ENCODE measurements at places on chromosomes 11 and 22.
A peak's percentile ranks its signal among the peaks of the same experiment; 100 is the strongest.

DNA sequence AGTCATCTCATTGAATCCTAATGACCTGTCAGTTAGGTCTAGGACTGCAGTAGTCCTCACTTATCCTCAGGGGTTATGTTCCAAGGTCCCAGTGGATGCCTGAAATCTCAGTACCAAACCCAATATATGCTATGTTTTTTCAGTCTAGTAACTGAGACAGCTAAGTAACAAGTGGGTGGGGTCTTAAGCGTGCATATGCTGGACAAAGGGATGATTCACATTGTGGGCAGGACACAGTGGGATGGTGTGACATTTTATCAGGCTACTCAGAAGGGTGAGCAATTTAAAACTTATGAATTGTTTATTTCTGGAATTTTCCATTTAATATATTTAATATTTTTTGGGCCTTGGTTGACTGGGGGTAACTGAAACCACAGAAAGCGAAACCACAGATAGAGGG is 29.0 kb downstream of the DDX10 start:
- DNase-seq, result no peak

- DNase-seq, result no peak
These were observed 122.5 kb downstream of the SERGEF start for GRCh38 chr11:17890325-17890724.

GRCh38 chr11:44593251-44593650 is 27.8 kb downstream of the CD82 start:
- no peak for DNase-seq

DNA sequence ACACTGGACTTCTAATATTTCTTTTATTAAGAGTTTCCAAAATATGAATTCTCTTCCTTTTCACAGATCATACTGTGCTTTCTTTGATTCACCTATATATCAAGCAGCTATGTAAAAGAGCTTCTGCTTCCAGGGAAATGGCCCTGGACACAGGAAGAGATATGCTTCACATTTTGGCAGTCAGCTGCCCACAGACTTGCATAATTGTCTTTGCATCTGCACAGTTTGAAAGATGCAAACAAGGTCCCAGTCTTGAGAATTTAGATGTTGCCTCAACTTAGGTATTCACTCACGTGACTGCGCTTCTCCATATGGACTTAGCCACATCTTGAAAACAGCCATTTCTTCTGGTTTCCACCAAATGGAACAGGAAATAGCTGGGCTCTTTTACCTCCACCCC is 92.3 kb upstream of the POU2AF2 start:
- no peak for DNase-seq

GRCh38 chr22:42786606-42787356 is 66.1 kb upstream of the A4GALT start:
- no peak for DNase-seq

DNA sequence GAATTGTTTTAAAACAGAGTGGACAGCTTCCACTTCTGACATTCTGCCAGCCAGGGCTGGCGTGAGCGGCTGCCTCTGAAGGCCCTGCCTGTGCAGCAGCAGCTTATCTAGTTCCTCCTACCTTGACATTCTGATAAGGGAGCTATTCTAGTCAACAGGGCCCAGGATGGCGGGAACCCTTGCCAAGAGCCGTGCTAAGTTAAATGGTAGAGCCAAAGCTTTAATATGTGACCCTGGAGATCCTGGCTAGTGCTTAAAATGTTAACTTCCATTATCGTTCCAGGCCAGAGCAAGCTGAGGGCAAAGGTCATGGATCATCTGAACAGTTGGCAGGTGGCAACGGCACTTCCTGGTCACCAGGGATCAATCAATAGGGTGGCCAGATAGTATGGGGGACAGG is 3.5 kb downstream of the KCNJ5 start:
- DNase-seq, result no peak

- no peak for DNase-seq
These were observed 21.7 kb downstream of the CAVIN3 start for GRCh38 chr11:6298605-6299004.

DNA sequence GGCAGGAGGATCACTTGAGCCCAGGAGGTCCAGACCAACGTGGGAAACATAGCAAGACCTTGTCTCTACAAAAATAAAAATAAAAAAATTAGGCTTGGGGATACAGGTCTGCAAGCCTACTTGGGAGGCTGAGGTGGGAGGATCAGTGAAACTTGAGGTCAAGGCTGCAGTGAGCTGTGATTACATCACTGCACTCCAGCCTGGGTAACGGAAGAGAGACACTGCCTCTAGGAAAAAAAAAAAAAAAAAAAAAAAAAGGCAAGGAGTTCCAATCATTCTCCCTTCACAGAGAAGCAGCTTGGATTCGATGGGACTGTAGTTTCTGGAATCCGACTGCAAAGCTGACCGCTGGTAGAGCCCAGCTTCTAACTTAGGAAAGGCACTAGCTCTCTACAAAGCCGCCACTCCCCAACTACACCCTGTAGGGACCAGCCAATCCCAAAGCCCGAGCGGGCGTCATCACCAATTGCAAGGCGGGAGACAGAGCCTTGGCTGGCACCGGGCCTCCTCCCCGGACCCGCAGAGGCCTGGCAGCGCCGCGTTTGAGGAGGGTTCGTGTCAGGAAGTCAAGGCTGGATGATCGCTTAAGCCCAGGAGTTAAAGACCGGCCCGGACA is 716 bp upstream of the DDB2 start:
- peak; percentile 65 for DNase-seq

DNA sequence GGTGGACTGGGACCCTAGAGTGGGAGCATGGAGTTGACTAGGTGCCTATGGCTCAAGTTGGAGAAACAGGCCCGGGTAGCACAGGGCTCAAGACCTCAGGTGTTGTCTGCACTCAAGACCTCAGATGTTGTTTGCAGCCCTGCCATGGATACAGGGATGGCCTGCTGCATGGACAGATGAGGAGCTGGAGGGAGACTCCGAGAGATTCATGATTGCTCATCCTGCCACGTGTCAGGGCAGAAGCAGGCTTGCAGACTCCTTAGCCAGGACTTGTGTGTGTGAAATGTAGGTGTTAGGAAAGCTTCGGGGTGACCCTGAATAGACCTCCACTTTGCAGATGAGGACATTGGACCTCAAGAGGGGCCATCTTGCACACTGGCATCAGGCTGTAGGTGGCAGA is 921 bp downstream of the CCDC116 start:
- no peak for DNase-seq

- no peak for DNase-seq
These were observed 2.6 kb downstream of the METTL15 start for GRCh38 chr11:28110821-28111200.

DNA sequence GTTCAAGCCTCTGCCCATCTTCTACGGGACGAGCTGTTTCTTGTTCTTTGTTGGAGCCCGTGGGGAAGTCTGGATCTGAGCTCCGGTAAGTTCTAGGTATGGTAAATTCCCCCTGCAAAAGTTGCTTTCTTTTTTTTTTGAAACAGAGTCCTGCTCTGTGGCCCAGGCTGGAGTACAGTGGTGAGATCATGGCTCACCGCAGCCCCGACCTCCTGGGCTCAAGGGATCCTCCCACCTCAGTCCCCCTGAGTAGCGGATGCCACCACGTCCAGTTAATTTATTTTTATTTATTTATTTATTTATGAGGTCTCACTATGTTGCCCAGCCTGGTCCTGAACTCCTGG is 35.5 kb upstream of the MOB2 start:
- no peak for DNase-seq

- DNase-seq, result no peak
These were observed 64.1 kb downstream of the PPP6R3 start for GRCh38 chr11:68524681-68525080.

GRCh38 chr11:128424851-128425285 is 162.5 kb downstream of the ETS1 start:
- DNase-seq, result no peak

- no peak for DNase-seq
These were observed at the start of gene PKP3 for GRCh38 chr11:394034-394857. TSS of gene PKP3 (plus strand) at chr11:394209. CDS start at chr11:394293, 84 bp downstream.

- no peak for DNase-seq
These were observed 22.6 kb downstream of the BUD13 start for GRCh38 chr11:116750070-116750718.

- no peak for DNase-seq
These were observed 1.6 kb downstream of the NFAM1 start for GRCh38 chr22:42430528-42431125.

- DNase-seq, result no peak
These were observed 742.5 kb downstream of the ETS1 start for GRCh38 chr11:127844876-127845275.

- DNase-seq, result no peak
These were observed 398.2 kb downstream of the SHANK2 start for GRCh38 chr11:70854201-70854600.

DNA sequence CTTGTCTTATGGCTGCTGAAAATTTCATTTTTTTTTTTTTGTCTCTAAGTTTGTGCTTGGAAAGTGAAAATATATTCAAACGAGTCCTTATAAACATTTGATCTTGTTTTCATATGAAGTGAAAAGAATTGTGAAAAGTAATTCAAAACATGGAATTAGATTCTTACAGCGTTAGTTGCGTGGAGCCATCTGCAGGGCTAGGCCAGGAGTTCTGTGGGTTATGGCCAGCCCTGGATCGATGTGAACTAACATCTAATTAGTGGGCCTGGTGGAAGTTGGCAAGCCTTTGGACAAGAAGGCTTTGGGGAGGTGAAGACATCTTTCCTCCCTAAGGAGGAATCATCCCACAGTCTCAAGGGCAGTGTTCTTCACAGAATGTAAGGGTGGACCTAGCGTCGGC is 37.2 kb downstream of the PARVA start:
- DNase-seq, result no peak

GRCh38 chr11:93652161-93652597 is 9.3 kb upstream of the CEP295 start:
- DNase-seq, result no peak

DNA sequence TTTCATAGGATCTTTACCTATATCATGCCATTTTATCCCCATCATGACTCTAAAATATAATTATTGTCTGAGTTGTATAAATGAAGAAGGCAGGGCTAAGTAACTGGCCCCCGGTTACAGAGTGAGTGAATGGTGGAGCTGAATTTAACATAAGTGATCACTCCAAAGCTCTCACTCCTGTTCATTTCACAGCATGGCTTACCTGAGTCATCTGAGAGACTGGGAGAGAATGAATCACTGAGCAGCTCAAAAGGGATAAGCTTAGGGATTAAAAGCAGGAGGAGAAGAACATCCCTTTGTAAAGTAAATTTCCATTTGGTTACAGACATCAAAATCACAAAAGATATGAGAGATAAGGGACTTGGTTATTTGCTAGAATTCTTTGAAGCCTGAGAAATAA is 294.0 kb upstream of the CTSC start:
- no peak for DNase-seq

GRCh38 chr11:121323046-121323607 is 30.6 kb downstream of the SC5D start:
- no peak for DNase-seq

- DNase-seq, result no peak
These were observed 87.2 kb downstream of the WNT7B start for GRCh38 chr22:45889539-45890350.

GRCh38 chr11:75934851-75935250 is 119.8 kb downstream of the UVRAG start:
- DNase-seq, result no peak

GRCh38 chr11:64028398-64029115 is 7.2 kb upstream of the FLRT1 start:
- no peak for DNase-seq

DNA sequence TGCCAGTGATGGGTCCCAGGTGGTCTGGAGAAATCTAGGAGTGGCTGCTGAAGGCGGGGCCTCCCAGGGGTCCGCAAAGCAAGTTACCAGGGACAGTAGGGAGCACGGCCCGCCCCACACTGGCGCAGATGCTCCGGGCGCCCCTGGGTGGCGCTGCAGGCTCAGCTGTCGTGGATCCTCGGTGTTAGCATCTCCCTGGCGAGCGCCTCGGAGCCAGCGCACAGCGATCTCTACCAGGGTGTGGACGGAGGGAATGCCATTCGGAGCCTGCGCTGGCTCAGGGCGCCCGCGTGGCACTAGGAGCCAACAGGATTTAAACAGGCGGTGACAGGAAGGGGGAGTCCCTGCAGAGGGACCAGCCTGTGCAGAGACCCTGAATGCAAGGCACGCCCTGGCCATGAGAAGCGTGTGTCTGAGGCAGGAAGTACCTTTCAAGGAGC is 20.2 kb downstream of the FADS3 start:
- DNase-seq, result peak; percentile 33

- no peak for DNase-seq
These were observed 198.9 kb upstream of the ZC3H12C start for GRCh38 chr11:109894242-109894641.

GRCh38 chr22:30860176-30861105 is 108.1 kb downstream of the MORC2 start:
- no peak for DNase-seq

DNA sequence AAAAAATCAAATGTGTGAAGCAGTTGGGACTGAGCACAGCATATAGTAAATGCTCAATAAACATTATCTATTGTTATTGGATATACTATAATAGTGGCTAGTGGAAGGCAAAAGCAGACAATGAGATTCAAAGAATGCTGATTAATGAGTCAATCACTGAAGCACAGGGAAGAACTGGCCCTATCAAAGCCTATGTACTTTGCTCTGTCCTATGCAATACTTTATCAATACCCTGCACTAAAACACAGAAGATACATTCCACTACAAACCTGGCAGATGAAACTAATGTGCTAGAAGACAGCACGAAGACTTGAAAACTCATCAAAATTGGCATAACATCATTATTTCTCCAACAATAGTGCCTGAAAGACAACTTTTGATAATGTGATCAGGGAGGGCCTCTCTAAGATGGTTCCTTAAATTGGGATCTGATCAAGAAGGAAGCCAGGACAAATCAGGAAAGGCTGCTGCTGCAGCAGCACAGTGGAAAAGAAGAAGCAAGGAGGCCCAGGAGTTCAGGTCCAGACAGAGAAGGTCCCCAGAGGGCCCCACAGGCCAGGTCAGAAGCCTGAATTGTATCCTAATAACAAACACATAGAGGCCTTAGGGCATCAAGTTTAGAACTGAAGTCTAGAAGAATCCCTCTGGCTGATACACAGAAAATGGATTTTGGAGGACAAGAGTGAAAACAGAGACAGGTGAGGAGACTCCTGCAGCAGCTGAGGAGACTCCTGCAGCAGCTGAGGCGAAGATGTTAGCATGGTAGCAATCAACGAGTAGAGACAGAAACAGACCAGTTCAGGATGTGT is 18.6 kb downstream of the PI4KA start:
- no peak for DNase-seq

DNA sequence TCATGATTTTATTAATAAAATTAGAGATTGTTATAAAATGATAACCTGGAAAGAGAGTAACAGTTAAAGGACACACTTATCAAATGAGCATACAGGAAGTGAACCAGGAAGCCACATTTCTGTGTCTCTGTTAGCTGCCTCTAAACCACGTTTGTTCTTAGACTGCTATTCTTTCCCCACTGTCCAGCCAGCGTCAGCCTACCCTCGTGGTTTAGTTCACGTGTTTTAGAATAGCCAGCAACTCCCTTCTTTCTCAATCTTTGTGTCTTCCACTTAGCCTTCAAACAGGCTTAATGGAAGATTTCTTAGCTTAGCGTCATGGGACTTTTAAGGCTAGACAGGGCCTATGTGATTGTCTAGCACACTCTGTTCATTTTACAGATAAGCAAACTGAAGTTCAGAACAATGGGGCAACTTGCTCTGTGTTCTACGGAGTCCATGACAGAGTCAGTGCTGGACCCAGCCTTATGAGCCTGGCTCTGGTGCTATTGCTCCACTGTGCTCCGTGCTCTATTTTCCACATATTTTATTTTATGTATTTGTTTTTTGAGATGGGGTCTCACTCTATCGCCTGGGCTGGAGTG is 27.2 kb downstream of the GRAMD1B start:
- DNase-seq, result no peak
